ENCODE measurements at places on chromosomes 1 and 21.
A peak's percentile ranks its signal among the peaks of the same experiment; 100 is the strongest.

DNA sequence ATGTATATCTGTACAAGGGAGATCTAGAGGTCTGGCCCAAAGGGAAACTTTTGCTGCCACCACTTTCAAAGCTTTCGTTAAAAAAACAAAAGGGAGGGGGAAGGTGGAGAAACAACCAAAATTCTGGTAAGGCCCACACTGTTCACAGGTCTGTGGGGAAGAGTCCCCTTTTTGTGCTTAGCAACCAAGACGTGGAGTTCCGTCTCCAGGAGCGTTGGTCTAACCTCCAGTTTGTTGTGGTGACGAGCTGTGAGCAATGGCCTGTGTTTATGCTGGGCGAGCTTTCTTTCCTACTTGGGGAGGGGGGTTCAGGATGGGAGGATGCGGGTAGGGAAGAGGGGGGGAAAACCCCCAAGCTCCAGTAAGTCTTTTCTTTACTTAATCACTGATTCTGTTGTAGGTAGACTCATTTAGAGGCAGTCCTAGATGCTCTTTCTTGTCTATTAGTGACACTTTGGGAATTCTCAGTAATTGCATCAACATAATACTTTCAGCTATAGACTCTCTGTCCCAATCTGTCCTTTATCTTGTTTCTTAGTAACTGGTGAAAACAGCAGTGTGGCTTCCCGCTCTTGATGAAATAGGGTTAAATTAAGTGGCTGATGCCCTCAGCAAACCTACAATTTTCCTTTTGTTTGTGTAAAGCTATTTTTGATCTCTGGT, 1.5 kb downstream of the HIPK1 start:
- DNase-seq: no peak

DNA sequence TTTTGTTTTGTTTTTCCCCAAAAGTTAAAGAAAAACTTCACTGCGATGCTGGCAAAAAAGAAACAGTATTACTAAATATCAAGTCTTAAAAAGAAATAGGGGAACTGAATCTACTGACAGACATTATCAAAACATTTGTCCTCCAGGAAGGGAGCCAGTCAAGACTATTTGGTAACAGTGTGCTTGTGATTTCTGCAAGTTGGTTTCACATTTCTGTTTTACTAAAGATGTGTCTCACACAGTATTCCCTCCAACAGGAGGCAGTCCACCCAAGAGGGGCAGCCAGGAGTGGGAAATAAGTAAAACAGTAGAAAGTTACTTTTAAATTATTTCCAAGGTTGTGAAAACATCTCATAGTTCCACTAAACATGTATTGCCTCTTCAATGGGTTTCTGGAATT, 74.4 kb upstream of the SDC3 start:
- DNase-seq: no peak

- DNase-seq: no peak
Observed at GRCh38 chr1:227759341-227760300, 24.4 kb downstream of the SNAP47 start.

DNA sequence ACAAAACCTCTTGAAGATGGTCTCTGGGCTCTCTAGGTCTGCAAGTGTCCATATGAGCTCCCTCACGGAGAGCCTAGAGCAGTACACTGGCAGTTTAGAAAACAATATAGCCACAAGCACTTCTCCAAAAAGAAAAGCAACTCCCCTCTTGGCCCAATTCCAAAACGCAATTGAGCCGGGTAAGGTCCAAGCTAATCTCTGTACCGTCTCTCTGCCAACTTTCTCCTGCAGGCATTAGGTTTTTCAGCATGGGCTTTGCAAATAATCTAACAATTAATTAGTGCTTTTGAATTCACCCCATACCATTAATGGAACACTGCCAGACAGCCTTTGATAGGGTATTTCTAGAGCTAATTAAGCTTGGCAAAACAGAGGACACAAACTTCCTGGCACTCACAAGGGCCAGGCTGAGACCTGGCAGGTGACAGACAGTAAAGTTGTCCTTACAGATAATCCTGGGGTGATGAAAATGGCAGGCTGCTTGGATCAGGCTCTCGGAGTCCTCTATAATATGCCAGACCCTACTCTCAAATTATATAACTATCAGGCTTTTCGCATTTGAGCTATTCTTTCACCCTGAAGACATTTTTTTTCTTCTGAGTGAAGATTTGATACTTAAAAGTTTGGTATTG, 39.8 kb downstream of the TGFBR3 start:
- no peak for DNase-seq

GRCh38 chr1:87191646-87192045, 137.0 kb upstream of the LMO4 start:
- no peak for DNase-seq

DNA sequence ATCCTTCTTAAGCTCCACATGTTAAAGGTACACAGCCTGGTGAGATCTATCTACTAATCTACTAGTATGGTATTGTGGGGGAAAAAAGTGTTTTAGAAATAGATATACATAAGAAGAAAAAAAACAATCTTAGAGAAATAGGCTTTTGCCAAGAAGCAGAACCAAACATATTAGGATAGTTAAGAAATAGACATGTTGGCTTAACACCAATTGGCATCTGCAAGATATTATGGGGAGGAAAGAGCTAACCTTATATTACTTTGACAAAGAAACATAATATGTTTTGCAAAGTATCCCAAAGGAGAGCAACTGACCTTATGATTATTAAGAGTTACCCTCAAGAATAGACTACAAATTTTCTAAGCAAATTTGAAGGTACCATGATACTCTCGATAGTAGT, 202.9 kb downstream of the BRINP3 start:
- no peak for DNase-seq

DNA sequence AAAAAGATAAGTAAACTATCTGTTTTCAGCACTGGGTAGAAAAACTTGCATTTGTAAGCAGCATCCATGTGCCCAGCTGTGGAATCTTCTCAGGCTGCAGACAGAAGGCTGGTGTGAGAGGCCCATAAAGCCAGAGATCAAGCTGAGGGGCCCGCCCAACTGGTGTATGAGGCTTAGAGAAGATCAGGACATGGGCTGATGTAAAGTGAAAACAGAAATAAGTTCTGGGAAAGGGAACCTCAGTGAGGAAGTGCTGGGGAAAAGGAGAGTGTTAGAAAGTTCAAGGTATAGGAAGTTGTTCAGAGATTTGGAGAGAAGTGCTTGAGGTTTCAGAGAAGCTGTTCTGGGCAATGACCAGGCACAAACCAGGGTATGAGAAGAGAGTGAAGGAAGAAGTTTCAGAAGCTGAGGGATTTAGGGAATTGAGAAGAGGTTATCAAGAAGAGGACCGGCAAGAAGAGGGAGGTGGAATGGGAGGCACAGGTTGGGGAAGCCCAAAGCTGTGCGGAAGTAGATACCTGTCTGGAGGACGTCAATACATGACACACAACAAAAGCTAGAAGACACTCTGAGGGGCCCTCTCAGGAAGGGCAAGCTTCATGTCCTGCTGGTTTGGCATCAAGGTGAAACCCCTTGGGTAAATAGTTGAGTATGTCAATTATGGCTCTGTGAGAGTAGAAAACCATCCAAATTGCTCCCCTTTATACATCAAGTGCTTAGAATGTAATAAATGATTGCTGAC, 2.7 kb upstream of the CD5L start:
- no peak for DNase-seq

- no peak for DNase-seq
Observed at GRCh38 chr1:72896256-72896655, 613.9 kb upstream of the NEGR1 start.

- no peak for DNase-seq
Observed at GRCh38 chr1:231241750-231242149, 738 bp downstream of the GNPAT start.

DNA sequence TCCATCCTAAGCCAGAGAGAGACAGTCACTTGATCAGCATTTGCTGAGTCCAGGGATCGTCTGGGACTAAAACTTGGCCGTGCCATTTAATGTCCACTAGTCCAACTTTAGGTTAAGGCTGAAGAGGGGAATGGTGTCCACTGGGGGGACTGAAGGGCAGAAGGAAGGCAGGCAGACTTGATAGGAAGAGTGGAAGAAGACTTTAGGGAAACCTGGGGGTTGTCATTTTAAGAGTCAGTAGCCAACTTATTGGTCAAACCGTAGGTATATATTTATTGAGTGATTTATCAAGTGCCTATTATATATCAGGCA, 1.3 kb upstream of the LMOD1 start:
- no peak for DNase-seq

GRCh38 chr1:204711103-204711946, 25.8 kb upstream of the LRRN2 start:
- DNase-seq: no peak

DNA sequence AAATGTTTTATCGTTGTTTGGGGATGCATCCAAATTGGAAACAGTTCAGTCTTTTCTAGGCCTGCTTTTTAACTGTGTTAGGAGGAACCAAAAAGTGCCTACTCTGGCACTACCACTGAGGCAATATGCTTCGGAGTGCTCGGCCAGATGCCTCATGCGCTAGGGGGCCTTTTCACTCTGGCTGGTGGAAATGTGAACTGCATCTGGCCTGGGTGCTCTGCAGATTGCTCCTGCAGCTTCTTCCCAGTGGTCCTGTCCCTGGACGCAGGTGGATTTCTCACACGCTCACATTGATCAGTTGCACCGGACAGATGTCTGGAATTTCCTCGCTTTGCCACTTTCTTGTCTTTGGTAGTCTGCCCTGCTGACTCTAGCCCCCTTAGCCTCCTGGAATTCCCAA, 330.2 kb upstream of the FMN2 start:
- no peak for DNase-seq

DNA sequence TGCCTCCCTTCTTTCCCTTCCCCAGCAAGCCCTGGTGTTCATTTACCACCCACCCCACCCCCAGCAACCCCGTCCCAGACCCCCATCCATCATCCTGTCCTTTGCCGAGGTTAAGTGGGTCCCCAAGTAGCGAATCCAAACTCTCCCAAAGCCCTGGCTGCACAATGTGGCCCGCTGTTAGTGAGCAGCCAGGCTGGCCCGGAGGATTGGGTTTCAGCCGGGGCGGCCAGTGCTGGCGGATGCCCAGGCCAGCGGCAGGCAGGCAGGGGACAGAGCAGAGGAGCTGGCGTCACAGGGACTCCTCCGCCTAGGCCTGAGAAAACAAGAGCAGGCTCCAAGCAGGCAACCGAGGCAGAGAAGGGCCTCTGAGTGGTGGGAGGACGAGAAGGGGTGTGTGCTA, 61.4 kb downstream of the EPHB2 start:
- no peak for DNase-seq

DNA sequence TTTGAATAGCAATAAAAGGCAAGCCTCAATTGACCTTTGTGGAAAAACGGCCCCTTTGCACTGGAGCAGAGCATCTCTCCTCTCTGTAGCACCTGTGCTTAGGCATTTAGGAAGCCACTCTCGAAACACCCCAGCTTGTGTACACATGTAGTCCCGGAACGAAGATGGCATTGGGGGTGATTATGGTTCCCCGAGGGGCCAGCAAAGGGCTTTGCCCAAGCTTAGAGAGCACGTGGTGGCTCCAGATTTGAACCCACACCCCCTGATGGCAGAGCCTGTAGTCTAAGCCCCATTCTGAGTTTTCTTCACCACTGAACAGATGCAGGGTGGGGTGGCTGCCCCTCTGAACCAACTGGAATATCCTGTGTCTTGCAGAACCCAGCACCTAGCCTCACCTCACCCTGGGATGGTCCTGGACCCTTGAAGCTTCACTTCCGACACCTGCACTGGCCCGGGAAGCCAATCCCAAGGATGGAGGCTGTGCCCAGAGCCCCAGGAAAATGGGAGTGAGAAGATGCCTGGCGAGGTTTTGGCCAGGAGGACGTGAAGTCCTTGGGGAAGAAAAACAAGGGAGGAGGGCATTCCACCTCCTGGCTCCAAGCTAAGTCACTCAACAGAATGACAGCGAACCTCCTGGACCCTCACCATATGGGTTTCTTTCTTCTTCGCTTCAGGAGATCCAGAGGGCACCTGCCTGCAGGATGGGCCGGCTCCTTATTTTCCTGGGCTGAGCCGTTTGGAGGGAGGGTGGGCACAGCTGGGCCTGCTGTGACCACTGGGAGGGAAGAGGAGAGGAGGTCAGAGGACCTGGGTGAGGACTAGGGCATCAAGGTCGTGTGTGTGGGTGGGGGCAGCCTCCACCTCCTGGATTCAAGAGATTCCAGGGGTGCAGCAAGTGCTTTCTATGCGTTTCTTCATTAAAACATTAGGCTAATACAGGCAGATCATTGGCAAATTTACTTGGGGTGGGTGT, 37.7 kb downstream of the IGFN1 start:
- no peak for DNase-seq

GRCh38 chr1:184970691-184971161, 3.6 kb downstream of the NIBAN1 start:
- DNase-seq: no peak

DNA sequence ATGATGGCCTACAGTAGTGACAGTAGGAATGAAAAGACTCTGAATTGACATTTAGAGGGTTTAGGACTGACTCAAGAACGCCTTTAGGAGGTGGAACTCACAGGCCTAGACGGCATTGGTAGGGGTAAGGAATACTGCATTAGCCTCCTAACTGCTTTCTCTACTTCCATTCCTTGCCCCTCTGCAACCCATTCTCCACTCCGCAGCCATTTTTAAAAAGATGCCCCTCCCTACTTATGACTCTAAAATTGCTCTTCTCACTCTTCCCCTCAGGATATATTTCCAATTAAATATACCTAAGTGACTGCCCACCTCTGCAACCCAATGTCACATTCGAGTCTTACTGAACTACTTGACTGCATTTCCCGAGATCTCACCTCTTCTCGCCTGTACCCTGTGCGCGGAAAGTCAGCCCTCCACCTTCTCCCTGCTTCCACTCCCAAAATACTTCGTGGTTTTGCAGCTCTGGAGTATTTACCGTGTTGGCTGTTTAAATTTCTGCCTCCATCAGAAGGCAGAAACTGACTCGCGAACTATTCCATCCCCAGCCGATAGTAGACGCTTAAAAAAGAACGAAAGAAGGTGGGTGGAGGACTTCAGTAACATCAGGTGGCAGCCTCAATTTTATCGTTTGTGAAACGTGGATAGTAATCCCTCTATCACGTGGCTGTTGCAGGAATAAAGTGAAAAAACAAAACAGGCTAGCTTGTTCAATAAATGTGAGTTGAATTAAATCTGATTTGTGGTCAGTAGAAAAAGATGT, 1.1 kb upstream of the YBX1 start:
- DNase-seq: peak; percentile 65
